ENCODE measurements at places on chromosomes 2 and 18.

DNA sequence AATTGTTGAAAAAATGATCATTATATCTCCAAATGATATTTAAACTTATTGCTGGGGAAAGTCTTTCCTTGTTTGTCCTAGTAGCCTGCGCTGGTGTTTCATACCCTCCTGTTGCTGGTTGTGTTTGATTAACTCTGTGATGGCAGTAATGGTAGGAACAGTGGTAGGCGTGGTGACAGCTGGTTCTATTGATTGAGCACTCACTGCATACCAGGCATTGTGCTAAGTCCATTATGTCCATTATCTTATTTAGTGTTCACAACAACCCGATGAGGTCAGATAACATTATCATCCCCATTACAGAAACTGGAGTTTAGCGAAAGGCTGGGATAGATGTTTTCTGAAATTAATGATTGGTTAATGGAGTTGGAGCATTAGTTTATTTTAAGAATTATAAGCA lies 77.8 kb upstream of the STON1 start:
- DNase-seq = no peak

DNA sequence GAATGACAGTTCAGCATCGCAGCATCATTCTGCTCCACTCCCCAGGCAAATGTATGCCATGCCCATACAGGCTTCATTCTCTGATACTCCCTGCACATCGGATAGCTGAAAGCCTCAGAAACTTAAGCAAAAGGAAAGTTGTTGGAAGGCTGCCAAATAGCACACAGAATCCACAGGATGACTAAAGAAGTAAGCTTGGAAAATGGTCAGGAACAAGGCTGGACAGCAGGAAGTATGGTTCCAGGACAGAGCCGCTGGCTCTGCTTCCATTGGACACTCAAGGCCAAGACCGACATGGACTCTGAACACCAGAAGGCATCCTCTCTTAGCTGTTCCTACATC lies 256.5 kb downstream of the CDH20 start:
- no peak for DNase-seq

DNA sequence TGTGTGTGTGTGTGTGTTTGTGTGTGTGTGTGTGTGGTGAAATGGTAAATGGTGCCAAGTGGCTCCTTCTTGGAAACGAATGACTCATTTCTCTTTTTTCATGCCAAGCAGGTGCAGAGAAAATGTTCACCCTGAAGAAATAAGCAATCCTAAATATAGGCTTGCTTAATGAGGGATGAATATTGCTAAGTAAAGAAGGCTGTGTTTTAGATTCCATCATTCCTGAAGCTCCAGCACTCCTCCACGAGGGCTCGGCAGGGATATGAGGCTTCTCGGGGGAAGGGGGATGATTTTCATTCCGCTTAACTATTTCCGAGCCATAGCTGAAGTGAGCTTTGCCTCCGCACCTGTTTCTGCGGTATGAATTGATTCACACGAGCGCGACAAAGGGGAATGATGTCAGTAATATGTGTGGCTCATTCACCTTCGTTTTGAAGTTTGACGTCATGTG lies 72.9 kb downstream of the TSN start:
- DNase-seq = no peak

DNA sequence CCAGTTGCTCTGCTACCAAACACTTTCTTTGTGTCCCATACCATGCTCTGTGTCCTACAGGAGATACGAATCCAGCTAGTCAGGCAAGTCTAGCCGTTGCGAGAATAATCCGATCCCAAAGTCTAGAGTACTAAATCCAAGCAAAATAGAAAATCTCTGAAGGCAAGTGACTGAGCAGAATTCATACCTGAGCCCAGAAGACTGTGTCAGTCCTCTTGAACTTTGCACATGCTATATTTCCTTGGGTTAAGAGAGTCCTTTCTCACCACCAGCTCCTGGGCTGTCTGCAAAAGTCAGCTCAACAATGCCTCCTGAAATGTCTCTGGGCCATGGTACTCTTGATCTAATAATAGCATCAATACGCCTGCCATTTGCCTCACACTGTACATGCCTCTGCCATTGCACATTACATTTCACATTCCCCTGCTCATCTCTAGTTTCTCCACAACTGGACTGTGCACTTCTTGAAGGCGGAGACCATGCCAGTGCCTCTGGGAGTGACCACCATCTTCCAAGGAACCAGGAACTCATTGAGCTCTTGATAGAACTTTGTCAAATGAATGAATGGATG lies 265.8 kb upstream of the ID2 start:
- no peak for DNase-seq

DNA sequence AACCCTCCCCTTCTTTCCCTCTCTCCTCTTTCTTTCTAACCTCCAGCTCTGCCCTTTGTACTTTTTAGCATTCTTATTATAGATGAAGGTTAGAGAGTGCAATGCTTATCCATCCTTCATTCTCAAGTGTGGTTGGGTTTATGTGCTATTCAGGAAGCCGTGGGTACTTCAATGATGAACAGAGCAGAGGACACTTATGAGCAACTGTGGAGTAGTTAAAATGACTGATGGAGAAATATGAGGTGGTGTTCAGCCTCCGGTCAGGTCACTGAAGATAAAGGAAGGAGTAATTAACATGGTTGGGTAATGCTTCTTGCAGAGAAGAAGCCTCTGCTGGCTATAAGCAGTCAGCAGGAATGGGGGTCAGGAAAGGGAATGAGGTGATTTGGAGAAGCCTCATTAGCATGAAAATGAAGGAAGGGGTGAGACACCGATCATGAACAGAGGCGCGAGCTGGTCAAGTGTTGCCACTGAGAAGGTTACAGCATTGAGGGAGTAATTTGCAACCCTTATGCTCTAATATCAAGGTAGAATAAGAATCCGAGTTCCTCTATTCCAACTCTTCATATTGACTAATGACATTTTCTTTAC lies 174.7 kb downstream of the LPIN1 start:
- DNase-seq = peak; percentile 56

GRCh38 chr2:98583816-98584618 lies 24.3 kb downstream of the COA5 start:
- DNase-seq = no peak

DNA sequence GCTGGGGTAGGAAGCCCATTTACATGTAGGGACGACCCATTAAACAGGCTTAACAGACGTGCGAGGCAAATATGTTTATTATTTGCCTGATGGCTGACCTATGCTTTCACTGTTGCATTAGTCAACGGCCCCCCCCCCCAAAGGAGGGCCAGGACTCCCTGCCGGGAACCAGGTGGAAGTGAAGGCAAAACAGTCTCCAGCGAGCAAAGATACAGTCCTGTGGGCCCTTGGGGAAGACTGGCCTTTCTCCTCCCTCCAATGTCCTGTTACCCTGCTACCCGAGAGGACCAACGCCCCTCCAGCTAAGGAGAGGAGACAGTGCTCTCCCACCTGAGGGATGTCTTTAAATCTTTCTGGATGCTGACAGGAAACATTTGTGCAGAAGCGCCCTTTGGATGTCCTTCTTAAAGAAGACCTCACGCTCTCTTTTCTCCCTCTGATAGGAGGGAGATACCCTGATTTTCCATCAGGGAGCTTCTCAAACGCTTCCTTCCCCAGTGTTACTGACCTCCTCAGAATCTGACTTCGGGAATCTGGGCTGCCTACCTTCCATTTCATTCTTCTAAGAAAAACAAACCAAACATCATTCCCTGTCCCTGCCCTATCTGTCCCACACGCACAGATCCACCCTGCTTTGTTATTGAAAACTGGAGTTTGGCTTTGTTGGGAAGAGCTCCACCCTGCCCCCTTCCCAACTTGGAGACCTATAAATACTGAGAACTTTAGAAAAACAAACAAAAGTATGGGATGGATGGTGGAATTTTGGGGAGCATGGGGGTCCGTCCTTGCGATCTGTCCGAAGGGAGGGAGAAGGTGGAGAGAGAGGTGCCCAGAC lies 135.9 kb upstream of the SIX3 start:
- peak; percentile 57 for DNase-seq

All from H7 (cell line).